ENCODE measurements at places on chromosomes 5 and 9.

DNA sequence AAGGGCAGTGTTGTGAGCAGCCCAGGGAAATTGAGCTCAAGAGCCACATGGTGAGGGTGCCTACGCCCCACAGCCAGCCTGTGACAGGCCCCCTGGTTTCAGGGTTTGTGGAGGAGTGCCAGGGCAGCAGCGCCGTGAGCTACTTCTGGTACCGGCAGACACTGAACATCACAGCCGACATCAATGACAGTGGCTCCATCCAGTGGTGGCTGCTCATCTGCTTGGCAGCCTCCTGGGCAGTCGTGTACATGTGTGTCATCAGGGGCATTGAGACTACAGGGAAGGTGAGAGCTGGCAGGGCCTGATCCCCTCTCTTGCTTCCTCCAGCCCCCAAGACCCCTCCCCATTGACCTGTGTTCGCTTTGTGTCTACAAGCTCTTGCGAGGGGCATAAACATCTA lies 10.2 kb downstream of the SLC6A18 start:
- DNase-seq: no peak

DNA sequence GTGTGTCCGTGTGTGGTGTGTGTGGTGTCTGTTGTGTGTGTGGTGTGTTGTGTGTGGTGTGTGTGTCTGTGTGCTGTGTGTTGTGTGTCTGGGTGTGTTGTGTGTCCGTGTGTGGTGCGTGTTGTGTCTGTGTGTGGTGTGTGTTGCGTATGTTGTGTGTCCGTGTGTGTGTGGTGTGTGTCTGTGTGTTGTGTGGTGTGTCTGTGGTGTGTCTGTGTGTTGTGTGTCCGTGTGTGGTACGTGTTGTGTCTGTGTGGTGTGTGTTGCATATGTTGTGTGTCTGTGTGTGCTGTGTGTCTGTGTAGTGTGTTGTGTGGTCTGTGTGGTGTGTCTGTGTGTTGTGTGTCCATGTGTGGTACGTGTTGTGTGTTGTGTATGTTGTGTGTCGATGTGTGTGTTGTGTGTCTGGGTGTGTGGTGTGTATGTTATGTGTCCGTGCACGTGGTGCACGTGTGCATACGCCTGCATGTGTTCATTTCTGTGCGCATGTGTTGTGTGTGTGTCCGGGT lies 72.3 kb downstream of the KCNT1 start:
- DNase-seq: no peak

- DNase-seq: no peak
Measured at GRCh38 chr5:176738637-176739250, 71.6 kb upstream of the UNC5A start.

- no peak for DNase-seq
Measured at GRCh38 chr5:92460505-92460904, 1077.4 kb upstream of the ARRDC3 start.

DNA sequence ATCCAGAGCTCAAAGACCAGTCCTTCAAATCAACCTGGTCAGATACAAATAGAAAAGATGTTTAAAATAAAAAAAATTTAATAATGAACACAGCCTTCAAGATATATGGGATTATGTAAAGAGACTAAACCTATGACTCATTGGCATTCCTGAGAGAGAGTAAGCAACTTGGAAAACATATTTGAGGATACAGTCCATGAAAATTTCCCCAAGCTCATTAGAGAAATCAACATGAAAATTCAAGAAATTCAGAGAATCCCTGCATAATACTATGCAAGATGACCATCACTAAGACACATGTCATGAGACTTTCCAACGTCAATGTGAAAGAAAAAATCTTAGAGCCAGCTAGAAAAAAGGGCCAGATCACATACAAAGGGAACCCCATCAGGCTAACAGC lies 512.9 kb upstream of the PTGER4 start:
- no peak for DNase-seq

DNA sequence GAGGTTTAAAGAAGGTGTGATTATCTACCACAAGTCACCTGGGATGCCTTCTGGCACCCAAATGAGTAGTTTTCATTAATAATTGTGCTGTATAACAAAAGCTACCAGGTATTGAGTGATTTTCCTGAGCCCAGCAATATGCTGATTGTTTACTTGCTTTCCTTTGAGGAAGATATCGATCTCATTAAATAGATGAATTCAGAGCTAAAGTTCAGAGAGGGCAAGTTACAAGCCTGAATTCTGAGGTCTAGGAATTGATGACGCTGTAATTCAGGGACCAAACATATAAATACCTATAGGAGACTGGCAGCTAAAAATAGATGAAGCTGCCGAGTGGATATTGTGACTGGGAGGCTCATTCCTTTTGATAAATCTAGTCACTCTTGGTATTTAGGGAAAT lies 1.1 kb downstream of the ERCC6L2 start:
- no peak for DNase-seq

DNA sequence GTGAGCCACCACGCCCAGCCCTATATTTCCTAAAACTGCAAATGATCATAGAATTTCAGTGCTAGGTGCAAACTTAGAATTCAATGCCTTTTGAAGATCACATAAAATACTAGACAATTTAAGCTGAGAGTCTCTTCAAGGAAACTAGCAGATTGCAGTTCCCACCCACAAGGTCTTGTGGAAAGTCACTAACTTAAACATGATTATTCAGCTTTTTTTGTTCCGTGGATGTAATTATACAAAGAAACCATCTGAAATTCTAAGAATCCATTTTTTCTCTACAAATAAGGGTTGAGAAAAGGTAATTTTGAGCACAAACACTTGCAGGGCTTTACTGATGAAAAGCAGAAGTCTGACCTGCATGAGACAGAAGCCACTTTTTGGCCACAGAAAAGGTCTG lies 4.5 kb upstream of the LHFPL2 start:
- DNase-seq: no peak

GRCh38 chr9:84597131-84597530 lies 72.4 kb upstream of the NTRK2 start:
- DNase-seq: no peak

GRCh38 chr5:180283026-180283615 lies 8.8 kb downstream of the MAPK9 start:
- peak; percentile 11 for DNase-seq

DNA sequence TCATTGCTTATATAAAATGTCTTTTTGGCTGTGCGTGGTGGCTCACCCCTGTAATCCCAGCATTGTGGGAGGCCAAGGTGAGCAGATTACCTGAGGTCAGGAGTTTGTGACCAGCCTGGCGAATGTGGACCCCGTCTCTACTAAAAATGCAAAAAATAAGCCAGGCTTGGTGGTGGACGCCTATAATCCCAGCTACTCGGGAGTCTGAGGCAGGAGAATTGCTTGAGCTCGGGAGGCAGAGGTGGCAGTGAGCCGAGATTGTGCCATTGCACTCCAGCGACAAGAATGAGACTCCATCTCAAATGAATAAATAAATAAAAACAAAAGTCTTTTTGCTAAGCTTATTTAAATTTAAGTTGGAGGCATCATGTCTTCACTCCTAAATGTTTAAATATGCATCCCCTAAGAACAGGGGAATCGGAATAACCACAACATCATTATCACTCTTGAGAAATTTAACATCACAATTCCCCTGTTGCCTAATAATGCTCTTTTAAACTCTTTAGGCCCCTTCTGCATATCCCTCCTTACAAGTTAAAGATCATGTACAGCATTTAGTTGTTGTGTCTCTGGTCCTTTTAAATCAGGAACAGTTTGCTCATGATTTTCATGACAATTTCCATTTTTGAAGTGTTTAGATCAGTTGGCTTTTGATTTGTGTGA lies 72.8 kb downstream of the ERBIN start:
- DNase-seq: no peak

DNA sequence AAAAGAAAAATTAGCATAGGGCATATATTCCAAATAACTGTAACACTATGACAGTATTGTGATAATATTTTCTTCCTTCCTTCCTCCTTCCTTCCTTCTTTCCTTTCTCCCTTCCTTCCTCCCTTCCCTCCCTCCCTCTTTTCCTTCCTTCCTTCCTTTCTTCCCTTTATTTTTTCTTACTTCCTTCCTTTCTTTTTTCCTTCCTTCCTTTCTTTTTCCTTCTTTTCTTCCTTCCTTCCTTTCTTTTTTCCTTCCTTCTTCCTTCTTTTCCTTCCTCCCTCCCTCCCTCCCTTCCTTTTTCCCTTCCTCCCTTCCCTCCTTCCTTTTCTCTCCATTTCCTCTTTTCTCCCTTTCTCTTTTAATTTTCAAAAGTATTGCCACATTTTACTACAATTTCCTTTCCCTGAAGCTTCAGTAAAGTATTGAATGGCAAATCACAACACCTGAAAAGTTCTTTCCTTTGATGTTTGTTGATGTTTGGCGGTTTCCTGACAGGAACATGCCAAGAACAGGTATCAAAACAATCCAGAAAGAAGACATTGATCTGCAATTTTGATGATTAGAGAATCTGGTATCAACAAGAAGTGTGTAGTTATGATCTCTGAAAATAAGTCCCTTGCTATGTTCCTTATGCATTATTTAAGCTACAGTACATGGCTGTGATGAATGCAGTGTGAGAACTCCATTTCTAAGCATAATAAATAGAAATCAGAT lies 253.1 kb upstream of the EDIL3 start:
- no peak for DNase-seq

DNA sequence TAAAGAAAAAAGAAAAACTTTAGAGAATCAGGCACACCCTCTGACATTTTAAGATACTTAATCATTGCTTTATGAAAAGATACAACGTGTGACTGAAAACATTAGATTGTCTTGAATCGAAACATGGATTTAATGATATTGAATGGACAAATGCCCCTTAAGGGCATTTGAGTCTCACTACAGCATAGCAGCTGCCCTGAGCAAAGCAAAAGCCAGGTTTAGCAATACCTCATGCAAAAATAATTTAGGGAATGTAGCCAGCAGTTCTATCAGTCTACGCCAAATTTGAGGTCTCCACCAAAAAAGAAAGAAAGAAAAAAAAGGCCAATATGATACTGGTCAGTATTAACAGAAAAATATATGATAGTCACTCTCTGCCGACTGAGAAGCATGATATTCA lies 56.6 kb upstream of the LMNB1 start:
- no peak for DNase-seq

GRCh38 chr9:86500667-86501435 lies 146.6 kb upstream of the TUT7 start:
- DNase-seq: no peak

DNA sequence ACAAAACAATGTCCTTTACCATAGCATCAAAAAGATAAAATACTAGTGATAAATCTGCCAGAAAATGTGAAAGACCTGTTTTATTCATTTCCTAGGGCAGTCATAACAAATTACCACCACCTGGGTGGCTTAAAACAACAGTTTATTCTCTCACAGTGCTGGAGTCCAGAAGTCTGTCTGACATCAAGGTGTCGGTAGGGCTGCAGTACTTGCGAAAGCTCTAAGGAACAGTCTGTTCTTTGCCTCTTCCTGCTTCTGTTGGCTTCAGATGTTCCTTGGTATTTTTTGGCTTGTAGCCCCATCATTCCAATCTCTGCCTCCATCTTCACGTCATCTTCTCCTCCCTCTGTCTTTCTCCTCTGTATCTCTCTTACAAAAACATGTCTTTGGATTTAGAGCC lies 51.0 kb downstream of the PTPDC1 start:
- no peak for DNase-seq

- no peak for DNase-seq
Measured at GRCh38 chr5:53490747-53491146, 10.3 kb downstream of the FST start.

DNA sequence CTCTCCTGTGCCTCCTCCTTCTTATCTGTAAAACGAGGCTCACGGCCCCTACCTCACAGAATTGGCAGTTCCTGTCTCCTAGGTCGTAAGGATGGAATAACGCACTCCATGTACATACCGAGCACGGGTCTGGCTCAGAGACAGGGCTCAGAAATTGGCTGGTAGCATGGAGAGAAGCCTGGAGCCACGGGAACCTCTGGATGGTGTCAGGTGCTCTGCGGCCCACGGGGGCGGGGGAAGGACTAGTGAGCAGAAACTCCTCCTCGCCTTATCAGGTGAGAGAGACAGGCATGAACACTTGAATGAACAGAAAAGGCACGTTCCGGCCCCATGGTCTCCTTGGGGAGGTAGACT lies 15.4 kb upstream of the C5orf47 start:
- DNase-seq: peak; percentile 14

- DNase-seq: no peak
Measured at GRCh38 chr5:39561421-39561820, 136.6 kb upstream of the DAB2 start.

- DNase-seq: no peak
Measured at GRCh38 chr5:147957901-147958300, 51.6 kb upstream of the C5orf46 start.

DNA sequence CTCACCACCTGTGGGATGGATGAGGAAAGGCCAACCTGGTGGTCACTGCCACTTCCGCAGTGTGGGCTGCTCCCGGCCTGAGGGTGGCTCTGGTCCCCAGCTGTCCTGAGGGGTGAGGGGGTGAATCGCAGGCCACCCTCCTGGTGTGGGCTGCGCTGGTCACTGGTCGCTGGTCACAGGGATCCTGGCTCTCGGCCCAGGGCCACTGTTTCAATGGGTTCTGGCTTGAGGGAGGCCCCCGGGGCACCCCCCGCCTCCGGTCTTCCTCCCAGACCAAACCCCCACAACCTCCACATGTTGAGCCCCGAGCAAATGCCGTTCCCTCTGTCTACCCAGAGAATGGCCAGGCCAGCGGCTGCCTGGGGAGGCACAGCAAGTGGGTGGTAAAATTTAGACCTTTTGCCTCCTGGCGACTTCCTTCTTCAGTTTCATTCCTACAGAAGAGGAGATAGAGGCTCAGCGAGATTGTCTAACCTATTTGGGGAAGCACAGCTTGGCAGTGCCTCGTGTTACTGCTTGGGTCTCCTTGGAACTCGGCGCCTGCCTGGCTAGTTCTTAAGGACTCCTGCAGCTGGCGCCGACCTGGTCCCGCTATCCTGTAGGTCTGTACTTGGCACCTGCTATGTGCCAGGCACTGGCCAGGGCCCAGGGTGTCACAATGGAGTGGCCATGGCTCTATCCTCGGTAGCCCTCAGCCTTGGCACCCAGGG lies 48.2 kb downstream of the RXRA start:
- DNase-seq: no peak

DNA sequence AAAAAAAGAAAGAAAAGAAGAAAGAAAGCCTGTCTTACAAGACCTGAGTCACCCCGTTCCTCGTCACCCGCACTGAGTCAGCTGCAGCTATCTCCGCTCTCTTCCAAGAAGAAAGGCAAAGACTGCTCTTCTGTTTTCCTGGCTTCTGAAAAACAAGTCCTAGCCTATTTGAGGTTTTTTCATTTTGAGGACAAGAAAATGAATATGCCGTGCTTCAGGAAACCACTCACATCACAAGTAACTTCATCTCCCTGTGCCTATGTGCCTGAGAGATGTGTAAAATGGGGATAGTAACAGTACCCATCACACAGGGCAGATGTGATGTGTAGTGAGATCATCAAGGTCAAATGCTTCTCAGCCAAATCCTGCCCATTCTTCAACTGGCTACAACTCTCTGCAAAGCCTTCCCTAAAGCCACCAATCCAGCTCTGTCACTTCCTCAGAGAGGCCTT lies 78.4 kb downstream of the GLDC start:
- no peak for DNase-seq

DNA sequence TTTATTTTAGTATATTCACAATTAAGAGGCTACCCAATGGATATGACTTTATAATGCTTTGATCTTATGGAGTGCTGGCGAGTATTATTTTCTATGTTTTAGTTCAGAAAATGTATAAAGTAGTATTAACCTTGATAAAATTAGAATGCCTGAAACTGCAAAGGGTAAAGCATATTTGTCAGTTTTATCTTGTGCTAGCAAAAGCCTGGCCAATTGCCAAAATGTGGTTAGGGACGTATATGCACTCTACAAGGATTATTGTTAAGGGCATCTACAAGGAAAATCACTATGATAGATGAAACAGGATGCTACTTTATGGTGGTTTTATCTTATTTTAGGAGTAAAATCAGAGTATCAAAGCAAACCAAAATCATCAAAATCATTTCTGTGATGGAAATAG lies 281.7 kb downstream of the CCDC171 start:
- no peak for DNase-seq

GRCh38 chr5:72951671-72952468 lies 4.0 kb upstream of the FCHO2 start:
- no peak for DNase-seq

Data from renal pelvis (tissue), 12 donors.